ENCODE measurements at places on chromosomes 1 and 21.

GRCh38 chr1:66313429-66313828 is 220.5 kb upstream of the SGIP1 start:
- no peak for DNase-seq

DNA sequence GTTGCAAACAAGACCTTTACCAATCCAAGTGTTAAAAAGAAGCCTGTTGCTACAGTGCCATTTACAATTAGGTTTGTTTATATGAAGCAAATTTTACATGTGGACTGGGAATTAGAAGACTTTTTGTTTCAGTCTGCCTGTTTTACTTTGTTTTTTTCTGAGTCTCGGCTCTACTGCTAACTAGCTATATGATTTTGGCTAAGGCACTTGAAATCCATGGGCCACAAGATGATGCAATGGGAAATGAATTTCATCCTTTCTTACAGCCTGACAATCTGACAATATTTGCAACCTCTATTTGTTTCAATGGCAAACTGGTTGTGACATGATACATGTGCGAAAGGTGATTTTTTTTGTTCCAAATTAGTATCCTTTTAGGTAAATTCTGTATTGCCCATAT is 3.7 kb upstream of the PEX11B start:
- DNase-seq, result no peak

GRCh38 chr1:167710836-167711235 is 10.9 kb upstream of the MPZL1 start:
- DNase-seq, result no peak

DNA sequence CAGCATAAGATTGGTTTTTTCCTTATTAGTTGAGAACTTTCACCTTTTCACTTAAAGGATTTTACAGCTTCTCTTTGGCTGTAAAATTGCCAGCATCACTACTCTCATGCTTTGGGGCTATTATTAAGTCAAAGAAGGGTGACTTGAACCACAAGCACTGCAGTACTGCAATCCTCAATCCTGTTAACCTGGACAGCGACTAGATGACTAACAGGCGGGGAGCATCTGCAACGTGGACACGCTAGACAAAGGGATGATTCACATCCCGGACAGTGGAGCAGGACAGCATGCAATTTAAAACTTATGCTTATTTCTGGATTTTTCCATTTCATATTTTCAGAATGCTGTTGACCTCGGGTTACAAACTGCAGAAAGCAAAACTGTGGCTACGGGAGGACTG is 8.1 kb downstream of the ARV1 start:
- DNase-seq, result no peak

GRCh38 chr1:46490656-46491442 is 1.2 kb downstream of the DMBX1 start:
- no peak for DNase-seq

DNA sequence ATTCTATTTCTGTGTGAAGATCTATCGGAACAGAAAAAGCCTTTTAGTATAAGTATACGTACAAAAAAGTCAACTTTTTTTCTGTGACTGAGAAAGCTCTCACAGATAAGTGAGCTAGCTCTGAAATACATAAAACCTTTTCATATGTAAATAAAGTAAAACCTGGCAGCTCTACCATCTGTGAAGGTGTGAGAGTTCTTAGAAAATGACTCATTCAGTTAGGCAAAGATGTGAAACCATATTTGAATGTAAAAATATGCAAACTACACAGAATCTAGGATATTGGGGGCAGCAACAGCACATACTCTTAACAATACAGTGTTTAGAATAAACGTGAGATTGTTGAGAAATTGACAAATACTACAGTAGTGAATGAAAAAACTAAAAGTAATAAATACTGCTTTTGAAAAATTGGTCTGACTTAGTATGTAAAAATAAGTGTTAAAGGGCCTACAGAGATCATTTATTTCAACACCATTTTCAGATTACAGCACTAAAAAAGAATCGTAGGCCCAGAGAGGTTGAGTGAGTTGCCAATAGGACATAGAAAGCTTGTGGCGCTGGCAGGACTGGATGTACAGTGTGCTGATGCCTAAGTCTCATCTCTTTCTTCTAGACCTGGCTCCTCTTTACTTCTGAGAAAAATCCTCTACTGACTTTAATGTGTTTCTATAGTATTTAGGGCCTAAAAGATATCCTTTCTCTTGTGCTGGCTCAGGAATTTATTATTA is 19.8 kb downstream of the ATP6V1G3 start:
- DNase-seq, result no peak

- no peak for DNase-seq
These were observed 38.2 kb downstream of the PRDM16 start for GRCh38 chr1:3107201-3107600.

GRCh38 chr1:227073786-227074185 is 133.7 kb downstream of the COQ8A start:
- no peak for DNase-seq
